Stimulated activated CD4-positive, alpha-beta T cell treated with anti-CD3 and anti-CD28 coated beads, Interleukin-4, amount 100 ng/mL, for 1 hour (primary cell): ENCODE measurements at places on chromosomes 2 and 18.

GRCh38 chr2:170245312-170245711 is 67.4 kb downstream of the MYO3B start:
- DNase-seq = no peak

DNA sequence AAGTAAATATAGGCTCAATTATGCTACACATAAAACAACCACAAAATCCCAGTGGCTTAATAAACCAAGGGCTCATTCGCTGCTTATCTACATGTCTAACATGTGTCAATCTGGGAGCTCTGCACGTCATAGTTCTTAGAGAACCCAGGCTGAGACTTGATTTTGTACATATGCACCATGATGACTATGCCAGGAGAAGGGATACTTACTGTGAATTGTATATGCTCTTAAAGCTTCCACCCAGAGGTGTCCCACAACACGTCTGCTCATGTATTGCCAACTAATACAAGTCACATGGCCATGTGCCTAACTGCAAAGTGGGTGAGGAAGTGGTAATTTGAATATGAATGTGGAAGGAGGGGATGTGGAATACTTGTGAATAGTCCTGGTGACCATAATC is 262.1 kb downstream of the CPS1 start:
- DNase-seq = no peak

DNA sequence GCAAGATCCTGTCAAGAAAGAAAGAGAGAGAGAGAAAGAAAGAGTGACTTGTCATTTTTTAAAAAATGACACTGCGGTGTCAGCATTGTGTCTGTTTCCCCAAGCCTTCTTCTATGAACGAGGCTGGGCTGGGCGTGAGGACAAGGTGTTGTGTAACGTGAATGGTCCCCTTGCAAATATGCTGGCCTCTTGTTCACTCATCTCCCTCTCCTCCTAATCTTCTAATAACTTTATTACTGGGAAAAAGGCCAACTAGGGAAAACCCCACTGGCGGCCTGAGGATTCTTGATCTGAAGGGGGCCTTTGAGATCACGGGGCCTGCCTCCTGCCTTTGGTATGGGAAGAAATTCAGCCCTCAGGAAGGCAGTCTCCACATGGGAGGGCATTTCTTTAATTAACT is 163.1 kb downstream of the MIB1 start:
- no peak for DNase-seq

DNA sequence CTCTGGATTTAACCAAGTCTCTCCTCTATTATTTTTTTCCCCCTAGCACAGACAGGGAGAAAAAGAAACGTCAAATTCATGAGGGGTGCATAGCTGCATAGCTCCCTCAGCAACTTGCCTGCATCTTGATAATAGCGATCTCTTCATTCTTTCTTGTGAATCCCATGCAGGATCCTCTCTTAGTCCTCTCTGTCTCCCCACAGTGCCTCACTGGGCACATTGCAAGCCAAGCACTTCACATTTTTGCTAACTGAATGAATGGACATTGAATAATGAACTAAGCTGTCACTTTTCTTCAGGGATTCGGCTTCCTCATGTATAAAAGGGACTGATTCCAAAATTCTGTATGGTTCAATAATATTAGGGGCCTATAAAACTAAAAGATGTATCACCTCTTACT is 2.9 kb upstream of the EPB41L3 start:
- DNase-seq = no peak

DNA sequence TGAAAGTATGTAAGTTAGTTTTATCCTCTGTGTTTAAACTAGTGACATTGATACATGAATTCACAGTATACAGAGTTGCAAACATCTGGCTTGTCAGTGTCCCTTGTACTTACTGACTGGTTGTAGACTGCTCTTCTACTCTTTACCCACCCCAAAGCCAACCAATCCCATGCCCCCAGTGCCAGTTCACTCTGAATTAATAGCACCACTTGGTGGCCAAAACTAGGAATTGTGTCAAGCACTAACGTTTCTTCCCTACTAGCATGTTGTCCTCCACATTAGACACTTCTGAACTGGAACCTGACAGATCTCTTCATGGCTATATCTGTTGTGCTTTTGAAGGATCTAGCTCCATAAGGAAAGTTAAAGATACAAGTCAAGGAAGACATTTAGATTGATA is 27.2 kb upstream of the OTX1 start:
- DNase-seq = no peak

GRCh38 chr2:181309586-181309985 is 147.6 kb upstream of the ITGA4 start:
- no peak for DNase-seq

DNA sequence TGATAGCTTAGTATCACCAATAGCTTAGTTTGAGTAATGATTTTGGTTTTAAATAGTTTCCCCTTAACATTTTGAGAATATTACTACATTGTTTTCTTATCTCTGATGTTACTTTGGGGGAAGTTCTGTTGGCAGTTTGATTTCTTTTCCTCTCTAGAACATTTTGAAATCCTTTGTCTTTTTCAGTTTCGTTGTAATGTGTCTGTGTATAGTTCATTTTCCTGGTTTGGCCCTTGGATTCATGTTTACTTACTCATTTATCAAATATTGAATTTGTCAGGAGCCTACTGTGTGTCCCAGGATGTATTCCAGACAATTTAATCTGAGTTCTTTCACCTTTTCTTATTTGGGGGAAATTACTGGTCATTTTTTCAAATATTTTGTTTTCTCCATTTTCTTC is 16.7 kb downstream of the ANKRD12 start:
- DNase-seq = no peak

- no peak for DNase-seq
Measured at GRCh38 chr2:172664766-172665165, 70.9 kb upstream of the RAPGEF4 start.

DNA sequence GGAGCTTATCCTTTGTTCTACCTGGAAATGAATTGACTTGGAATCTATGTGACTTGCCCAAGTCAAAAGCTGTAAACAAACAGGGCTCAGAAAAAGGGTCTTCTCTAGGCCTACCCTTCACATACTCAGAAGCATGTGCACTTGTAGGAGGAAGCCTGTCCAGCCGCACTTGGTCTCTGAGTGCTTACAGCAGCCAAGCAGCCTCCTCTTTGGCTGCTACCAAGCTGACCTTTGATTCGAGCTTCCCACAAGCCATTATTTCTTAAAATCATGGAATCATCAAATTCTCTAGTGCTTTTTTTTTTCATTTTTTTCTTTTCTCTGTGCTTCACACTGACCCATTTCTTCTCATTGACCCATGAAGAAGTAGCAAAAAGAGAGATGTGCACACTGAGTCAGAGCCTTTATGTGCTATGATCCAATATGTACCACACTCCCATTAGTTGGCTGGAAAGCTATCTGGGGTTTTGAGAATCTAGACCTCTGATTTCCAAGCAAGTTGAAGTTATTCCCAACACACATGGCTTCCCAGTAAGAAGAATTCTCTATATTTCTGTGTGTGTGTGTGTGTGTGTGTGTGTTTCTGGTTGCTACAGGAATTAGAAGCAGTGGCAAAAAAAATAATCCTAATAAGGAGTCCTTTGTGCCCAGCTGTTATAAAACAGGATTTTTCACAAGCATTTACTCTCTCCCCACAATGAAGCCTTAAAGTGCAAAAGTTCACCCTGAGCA is 550.3 kb upstream of the TNP1 start:
- DNase-seq = no peak

DNA sequence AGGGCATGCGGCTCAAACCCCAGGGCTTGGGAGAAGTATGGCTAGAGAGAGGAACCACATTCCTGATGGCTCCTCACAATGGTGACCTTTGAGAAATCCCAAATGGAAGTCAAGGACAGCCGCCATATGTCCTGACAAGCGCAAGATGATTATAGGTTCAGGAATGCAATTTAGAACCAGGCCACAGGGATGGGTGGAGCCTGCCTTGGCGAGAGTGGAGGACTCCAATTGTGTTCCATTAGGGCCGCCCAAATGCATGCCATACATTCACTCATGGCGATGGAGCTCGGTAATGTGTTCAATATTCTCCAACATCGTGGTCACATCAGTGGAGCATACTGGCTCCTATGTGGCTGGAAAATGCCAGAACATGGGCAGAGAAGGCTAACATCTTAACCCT is 662.9 kb upstream of the ID2 start:
- DNase-seq = no peak

DNA sequence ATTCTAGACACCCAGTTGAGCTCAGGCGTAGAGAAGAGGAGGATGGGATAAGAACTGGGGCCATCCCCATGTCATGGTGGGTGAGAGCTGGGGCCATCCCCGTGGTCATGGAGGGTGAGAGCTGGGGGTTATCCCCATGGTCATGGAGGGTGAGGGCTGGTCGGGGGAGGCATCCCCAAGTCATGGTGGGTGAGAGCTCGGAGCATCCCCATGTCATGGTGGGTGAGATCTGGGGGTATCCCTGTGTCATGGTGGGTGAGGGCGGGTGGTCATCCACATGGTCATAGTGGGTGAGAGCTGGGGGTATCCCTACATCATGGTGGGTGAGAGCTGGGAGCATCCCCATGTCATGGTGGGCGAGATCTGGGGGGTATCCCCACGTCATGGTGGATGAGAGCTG is 52.5 kb downstream of the IL1RL2 start:
- no peak for DNase-seq
